Naive B cell (primary cell): ENCODE measurements at places on chromosomes 2 and 18.

- DNase-seq = peak; percentile 20
Measured at GRCh38 chr2:231716666-231717280, 8.4 kb downstream of the PTMA start.

- DNase-seq = no peak
Measured at GRCh38 chr2:225398372-225398771, 1.1 kb upstream of the NYAP2 start.

- no peak for DNase-seq
Measured at GRCh38 chr2:200814276-200814815, 2.6 kb downstream of the BZW1 start.

GRCh38 chr2:30631051-30631671 is 176.1 kb downstream of the CAPN13 start:
- no peak for DNase-seq

GRCh38 chr2:69083235-69083748 is 70.3 kb downstream of the ANTXR1 start:
- DNase-seq = no peak

DNA sequence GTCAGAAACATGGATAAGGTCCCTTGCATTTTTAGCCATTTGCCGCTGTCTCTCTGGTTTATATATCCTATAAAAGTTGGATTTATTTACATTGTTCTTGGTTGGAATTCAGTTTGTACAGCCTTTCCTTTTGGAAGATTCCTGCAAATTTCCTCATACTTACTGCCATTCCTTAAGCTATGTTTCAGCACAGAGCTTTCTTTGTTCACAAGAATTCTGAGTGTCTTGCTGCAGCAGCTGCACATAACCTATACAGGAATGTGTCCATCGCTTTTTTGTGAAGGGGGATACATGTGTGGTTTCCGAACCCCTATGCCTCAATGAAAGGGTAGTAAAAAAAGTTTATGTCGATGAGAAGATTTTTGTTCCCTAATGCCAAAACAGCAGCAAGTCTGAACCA is 48.3 kb upstream of the CCDC68 start:
- no peak for DNase-seq

GRCh38 chr2:96556441-96557330 is 20.1 kb downstream of the ARID5A start:
- DNase-seq = no peak

- no peak for DNase-seq
Measured at GRCh38 chr18:24553571-24554285, 93.3 kb downstream of the HRH4 start.

- DNase-seq = no peak
Measured at GRCh38 chr2:24008672-24009366, 1.1 kb upstream of the MFSD2B start.

DNA sequence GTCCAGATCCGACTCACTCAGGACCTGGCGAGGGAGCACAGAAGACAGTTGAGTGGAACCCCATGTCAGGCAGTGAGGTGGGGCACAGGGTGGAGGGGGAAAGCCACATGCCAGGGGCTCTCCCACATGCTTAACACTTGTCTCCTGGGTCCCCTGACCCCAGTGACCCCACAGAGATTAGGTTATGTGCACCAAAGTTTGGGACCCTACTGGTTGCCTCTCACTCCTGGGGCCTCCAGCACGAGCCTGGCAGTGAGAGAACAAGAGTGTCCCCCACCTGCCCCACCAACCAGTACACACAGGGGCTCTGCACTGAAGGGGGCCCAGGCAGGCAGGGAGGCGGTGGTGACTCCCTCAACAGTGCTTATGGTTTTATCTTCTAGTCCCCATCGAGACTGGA is 58.3 kb downstream of the CIB4 start:
- DNase-seq = no peak

GRCh38 chr2:11321847-11322246 is 22.6 kb downstream of the ROCK2 start:
- DNase-seq = no peak

DNA sequence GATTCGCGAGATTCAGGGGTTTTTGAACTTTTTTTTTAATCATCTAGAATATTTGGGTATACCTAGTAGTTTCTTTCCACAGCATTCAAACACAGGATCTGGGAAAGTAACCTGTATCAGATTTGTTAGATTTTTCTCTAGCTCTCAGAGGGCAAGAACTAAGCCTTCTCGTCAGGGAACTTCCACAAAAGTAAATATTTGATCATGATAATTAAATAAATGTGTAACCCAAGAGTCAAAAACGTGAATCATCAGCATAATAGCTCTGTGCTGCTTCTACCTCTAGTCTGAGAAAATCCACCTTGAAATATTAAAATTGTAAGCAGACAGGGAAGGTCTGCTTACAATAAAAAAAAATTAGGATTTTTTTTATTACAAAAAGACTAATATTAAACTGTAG is 225.7 kb upstream of the SPOPL start:
- no peak for DNase-seq

- no peak for DNase-seq
Measured at GRCh38 chr2:39725401-39725800, 53.7 kb downstream of the THUMPD2 start.

DNA sequence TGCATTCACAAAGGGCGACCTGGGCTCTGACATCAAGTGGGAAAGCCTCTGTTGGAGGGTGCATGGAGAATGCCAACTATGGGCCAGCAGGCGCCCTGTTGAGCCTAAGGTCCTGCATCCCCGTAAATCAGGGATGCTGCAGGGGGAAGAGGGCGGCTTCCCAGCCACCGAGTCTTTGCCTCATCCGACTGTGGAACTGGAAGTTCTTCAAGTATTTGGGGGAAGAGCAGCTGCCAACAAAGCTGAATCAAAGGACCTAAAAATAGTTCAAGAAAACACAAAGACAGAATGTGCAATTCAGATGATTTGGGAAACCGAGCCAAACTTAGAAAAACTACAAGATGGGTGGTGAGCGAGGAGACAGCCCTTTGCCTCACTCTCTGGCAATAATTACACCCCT is 281.1 kb upstream of the MGAT5 start:
- DNase-seq = no peak

- no peak for DNase-seq
Measured at GRCh38 chr2:98085649-98086048, 1.3 kb upstream of the VWA3B start.
